ENCODE measurements at places on chromosomes 13 and 19.

- DNase-seq, result no peak
Measured at GRCh38 chr13:30755678-30756077, 20.3 kb downstream of the ALOX5AP start.

GRCh38 chr19:49441210-49441959 is at the start of gene SLC17A7:
Gene SLC17A7, minus strand, starts transcription at chr19:49441527. Its CDS starts 148 bp downstream, at chr19:49441379.
- DNase-seq, result no peak

GRCh38 chr19:51476164-51476563 is 2.2 kb upstream of the CEACAM18 start:
- no peak for DNase-seq

DNA sequence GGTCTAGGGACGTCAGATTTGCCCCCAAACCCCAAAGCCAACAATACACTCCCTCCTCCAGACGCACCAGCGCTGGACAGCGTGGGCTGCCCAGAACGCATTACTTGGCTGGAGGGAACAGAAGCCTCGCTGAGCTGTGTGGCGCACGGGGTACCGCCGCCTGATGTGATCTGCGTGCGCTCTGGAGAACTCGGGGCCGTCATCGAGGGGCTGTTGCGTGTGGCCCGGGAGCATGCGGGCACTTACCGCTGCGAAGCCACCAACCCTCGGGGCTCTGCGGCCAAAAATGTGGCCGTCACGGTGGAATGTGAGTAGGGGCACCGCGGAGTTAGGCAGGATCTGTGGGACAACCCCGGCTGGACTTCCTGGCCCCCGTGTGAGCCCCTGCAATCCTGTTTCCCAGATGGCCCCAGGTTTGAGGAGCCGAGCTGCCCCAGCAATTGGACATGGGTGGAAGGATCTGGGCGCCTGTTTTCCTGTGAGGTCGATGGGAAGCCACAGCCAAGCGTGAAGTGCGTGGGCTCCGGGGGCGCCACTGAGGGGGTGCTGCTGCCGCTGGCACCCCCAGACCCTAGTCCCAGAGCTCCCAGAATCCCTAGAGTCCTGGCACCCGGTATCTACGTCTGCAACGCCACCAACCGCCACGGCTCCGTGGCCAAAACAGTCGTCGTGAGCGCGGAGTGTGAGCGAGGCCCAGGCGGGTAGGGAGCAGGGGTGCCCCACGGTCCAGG is 4.0 kb downstream of the ICAM5 start:
- DNase-seq, result no peak

DNA sequence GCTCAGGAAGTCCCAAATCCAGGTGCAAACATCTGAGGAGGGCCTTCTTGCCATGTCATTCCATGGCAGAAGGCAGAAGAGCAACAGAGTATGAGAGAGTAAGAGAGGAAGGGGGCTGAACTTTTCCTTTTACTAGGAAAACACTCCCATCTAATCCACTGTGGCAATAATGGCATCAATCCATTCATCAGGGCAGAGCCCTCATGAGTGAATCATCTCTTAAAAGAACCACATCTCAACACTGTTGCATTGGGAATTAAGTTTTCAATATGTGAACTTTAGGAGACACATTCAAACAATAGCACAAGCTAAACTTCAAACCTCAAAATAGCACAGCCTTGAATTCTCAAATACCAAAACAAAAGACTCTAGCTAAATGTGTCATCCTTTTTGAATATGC is 264.5 kb downstream of the KCTD12 start:
- DNase-seq, result peak; percentile 31

DNA sequence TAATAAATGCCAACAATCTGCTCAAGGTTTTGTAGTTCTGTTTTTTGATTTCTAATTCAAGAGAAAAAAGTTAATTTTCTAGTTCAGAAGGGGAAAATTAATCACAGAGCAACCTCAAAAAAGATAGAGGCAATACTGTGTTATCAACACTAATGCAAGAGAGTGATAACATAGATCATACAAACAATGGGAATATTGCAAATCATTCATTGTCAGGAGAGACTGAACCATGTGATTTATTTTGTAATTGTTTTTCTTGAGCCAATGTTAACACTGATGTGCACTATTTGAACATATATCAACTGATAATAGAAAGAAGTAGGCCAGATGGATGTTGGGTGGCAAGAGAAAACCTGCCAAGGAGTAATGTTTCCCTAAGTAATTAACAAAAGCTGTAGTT is 19.9 kb downstream of the PCDH9 start:
- DNase-seq, result no peak

DNA sequence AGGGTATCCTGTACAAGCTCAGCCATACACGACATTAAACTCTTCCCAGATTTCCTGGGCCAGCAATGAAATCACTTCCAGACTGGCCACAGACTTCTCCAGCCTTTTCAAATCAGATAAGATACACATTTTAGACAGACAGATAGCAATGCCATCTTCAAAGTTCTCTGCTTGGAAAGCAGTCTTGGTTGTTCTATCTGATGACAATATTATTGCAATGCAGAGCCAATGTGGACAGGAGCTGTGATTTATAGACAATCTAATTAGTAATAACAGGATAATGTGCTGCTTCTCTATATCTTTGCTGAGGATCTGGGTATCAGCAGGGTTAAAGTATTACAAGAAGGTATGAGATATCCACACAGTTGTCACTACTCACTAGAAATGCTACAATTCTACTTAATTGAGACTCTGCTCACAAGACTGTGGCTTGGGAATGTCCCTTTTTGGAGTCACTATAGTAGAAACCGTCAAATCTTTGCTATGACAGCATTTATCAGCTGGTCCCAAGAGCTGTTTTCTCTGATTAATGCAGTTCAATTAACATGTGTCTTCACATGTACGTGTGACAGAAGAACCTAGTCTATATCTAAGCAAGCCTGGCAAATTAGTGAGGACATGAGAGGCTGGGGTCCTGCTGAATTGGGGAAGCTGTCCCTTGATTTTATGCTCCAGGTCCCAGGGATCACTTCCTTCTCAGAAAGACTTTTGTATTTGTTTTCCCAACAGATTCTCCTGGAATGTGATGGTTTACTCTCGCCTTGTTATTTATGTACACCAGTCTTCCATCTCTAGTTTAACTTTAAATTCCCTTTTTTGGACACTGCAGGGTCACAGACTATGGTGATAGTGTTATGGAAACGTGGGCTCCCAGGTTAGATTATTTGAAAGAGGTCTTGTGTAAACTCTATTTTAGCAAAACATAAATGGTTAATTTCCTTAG is 68.8 kb downstream of the COL4A1 start:
- no peak for DNase-seq

Data from fibroblast of mammary gland (primary cell).